Subcutaneous preadipocyte (primary cell): ENCODE measurements at places on chromosomes 4 and X. TPM values are rescaled to one million over a fixed set of nuclear protein-coding genes. Genes with fewer than 3 reads are reported as not detected.

Gene ADH7
- not detected in 2 replicates for total RNA-seq

Gene MXD4
- total RNA-seq: 35.0 and 45.2 TPM in 2 replicates

Gene PRKX
- 5.9 and 19.2 TPM in 2 replicates for total RNA-seq

Gene MTMR8
- total RNA-seq: 0.59 and 0.73 TPM in 2 replicates

Gene NEK1
- 6.6 and 9.6 TPM in 2 replicates for total RNA-seq

Gene IL21
- total RNA-seq: not detected in 2 replicates

Gene PCSK1N
- 0.20 and 0.37 TPM in 2 replicates for total RNA-seq

Gene RNF212
- 0.73 and 1.6 TPM in 2 replicates for total RNA-seq

Gene SH2D1A
- not detected in 2 replicates for total RNA-seq

Gene BST1
- total RNA-seq: 5.3 and 5.9 TPM in 2 replicates

Gene TRPC5OS
- not detected in 2 replicates for total RNA-seq

Gene PPP1R2C
- total RNA-seq: not detected in 2 replicates

Gene FRMPD4
- total RNA-seq: under 0.01 TPM in 2 replicates

Gene MAOA
- 26.0 and 45.6 TPM in 2 replicates for total RNA-seq

Gene CNKSR2
- total RNA-seq: 0.37 and 0.98 TPM in 2 replicates

Gene APLN
- 0.73 and 0.78 TPM in 2 replicates for total RNA-seq

Gene COL25A1
- under 0.01 TPM in 1 of 2 replicates, not detected in the other for total RNA-seq

Gene ALG13
- total RNA-seq: 56.2 and 60.4 TPM in 2 replicates

Gene F8A1
- total RNA-seq: 4.8 and 5.1 TPM in 2 replicates

Gene PRR32
- not detected in 2 replicates for total RNA-seq

Gene EDNRA
- 6.6 and 6.8 TPM in 2 replicates for total RNA-seq

Gene VCX2
- not detected in 2 replicates for total RNA-seq

Gene ADH6
- not detected in 2 replicates for total RNA-seq

Gene GLOD5
- total RNA-seq: not detected in 2 replicates

Gene SUPT20HL2
- not detected in 2 replicates for total RNA-seq

Gene EXOC1L
- not detected in 2 replicates for total RNA-seq

Gene NAP1L3
- total RNA-seq: 1.1 and 1.4 TPM in 2 replicates

Gene TCEAL6
- not detected in 2 replicates for total RNA-seq

Gene NLRP2B
- total RNA-seq: not detected in 2 replicates

Gene GC
- not detected in 2 replicates for total RNA-seq

Gene TACR3
- total RNA-seq: not detected in 2 replicates

Gene RENBP
- 3.7 TPM in 2 replicates for total RNA-seq

Gene GAGE1
- not detected in 2 replicates for total RNA-seq
